Ammon's horn (tissue), 1 donor: ENCODE measurements at places on chromosomes 7 and 10.
A peak's percentile ranks its signal among the peaks of the same experiment; 100 is the strongest.

DNA sequence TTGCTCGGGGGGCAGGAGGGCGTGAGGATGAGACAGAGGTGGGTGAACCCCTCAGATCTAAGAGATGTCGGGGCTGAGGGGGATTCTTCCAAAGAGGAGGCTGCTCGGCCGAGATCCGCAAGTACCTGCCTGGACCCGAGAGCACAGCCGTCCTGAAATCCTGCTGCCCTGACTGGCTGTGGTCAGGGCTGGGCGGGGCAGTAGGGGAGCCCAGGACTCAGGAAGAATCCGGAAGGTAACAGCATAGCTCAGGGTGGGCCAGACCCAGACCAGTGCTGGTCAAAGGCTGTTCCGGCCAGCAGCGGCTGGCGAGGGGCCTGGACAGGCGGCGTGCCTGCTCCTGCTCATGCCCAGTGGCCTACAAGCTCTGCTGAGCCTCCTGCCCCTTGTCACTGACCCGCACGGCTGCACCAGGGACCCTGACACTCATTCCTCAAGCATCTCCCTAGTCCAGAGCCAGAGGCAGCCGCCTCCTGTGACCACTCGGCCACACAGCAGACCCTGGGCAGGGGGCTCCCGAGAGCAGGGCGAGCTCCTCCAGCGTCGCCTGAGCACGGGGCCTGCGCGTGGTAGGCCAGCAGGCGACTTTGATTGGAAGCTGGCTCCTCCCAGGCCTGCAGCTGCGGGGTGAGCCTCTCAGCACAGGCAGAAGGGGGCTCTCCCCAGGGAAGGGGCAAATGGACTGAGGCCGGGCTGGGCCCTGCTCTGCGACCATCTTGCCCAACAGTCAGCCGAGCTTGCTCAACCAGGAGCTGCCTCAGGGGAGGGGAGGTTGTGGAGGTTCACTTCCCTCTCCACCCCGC lies 3.1 kb upstream of the ADAP1 start:
- peak; percentile 50 for DNase-seq

DNA sequence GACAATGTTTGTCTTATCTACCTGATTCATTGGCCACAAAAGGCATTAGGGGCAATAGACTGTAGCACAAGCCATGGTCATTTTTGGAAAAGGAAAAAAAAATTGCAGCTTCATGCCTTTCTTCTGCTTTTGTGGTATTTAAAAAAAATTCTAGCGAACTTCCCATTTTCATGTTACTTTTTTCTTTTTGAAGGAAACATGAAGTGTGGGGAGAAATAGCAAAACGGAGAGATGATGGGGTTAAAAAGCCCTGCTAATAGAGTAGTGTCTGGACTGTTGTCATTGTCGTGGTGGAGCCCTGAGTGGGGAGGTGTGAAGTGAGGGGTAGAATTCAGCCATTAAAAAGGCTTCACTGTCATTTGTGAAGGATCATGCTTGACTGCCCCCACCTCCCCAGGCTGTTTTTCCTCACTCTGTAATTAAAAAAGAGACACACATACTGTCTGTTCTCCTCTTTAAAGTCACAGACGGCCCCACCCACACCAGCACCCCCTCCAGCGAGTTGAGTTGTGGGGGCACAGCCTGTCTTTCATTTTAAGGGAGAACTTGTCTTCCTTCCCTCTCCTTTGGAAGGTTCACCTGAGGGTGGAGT lies 272.4 kb downstream of the CREB5 start:
- peak; percentile 23 for DNase-seq

DNA sequence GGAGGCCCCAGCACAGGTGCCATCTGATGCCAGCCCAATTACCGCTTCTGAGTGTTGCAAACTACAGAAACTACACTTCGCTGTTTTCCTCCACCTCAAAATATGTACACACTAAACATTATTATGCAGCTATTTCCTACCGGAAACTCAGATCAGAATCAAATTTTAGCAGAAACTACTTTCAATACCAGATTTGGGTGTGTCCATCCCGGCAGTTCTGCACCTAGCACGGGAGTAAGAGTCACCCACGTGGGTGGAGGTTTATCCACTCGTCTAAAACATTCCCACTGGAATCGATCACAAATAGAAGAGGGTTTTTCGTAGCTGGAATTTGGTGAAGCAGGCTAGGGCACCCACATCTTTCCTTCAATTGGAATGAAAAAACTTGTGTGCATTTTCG lies 214.4 kb upstream of the PRKCQ start:
- no peak for DNase-seq

DNA sequence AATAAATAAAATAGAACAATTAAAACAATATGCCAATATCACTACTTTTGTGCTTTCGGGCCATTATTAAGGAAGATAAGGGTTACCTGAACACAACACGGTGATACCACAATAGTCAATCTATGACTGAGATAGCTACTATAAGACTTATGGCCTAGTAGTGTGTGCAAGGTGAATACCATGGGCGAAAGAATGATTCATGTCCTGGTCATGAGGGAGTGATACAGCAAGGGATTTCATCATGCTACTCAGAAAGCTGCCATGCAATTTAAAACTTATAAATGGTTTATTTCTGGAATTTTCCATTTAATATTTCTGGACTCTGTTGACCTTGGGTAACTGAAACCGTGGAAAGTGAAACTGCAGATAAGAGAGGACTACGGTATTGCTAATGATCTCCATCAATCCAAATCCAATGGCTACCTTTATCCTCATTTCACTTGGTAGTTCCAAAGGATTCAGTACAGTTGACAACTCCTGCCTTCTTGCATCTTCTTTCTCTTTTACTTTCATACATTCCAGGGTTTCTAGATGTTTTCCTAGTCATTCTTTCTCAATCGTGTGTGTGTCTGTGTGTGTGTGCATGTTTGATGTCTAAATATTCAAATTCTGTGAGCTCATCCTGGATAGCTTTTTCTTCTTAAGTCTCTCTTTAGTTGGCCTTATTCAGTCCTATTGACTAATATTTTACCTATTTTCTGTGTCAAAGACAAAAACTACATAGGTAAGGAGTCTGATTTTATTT lies 100.5 kb upstream of the MAGI2 start:
- no peak for DNase-seq

GRCh38 chr7:64619705-64620104 lies 46.2 kb upstream of the ZNF107 start:
- no peak for DNase-seq

DNA sequence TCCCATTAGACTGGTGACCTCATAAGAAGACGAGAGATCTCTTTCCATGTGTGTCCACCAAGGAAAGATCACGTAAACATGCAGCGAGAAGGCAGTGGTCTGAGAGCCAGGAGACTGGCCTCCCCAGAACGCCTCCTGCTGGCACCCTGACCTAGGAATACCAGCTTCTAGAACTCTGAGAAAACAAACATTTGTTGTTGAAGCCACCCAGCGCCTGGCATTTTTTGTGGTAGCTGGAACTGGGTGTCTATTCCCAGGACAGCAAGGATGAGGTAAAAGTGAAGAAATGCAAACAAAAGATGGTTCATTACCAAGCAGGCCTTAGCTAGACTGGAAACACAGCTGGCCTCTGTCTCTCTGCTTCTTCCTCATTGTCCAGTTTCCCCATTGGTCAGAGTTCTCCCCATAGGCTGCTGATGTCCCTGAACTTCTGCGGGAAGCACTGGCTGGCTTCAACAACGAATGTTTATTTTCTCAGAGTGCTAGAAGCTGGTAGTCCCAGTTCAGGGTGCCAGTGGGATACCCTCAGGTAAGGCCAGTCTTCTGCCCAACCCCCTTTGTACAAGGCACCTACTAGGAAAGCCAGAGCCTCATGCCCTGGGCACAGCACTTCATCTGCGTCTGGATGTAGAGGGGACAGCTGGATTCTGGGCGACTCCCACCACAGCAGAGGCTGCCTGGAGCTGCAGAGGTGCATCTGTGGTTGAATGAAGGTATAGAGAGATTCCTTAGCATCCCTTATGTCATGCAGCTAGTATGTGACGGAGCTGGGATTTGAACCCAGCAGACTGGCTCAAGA lies 304.9 kb downstream of the TCERG1L start:
- no peak for DNase-seq

- DNase-seq, result no peak
Observed at GRCh38 chr7:157046681-157047080, 36.2 kb upstream of the MNX1 start.

- no peak for DNase-seq
Observed at GRCh38 chr7:90207956-90208355, 3.6 kb upstream of the STEAP2 start.
